Activated naive CD4-positive, alpha-beta T cell treated with anti-CD3 and anti-CD28 coated beads, Interleukin-2, amount 10 ng/mL, durations not matched to agents 7 days and 5 days (primary cell): ENCODE measurements at places on chromosomes 1 and 21.

DNA sequence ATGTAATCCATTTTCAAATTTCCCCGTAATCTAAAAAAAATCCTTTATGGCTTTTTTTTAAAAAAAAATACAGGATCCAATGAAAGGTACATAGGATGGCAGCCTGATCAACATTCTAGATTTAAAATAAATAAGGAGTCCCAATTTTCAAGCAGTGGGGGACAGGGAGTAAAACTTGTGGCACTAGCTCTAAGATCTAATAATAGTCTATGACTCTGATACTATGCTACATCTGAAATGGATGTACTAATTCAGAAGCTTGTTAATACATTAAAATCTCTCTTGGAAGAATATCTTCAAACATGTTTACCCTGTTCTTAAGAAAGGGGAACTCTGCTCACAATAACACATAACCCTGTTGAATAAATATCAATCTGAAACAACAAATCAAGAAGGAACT lies 8.5 kb downstream of the DIPK1A start:
- DNase-seq = no peak

GRCh38 chr1:54339126-54339525 lies 67.1 kb downstream of the SSBP3 start:
- no peak for DNase-seq

DNA sequence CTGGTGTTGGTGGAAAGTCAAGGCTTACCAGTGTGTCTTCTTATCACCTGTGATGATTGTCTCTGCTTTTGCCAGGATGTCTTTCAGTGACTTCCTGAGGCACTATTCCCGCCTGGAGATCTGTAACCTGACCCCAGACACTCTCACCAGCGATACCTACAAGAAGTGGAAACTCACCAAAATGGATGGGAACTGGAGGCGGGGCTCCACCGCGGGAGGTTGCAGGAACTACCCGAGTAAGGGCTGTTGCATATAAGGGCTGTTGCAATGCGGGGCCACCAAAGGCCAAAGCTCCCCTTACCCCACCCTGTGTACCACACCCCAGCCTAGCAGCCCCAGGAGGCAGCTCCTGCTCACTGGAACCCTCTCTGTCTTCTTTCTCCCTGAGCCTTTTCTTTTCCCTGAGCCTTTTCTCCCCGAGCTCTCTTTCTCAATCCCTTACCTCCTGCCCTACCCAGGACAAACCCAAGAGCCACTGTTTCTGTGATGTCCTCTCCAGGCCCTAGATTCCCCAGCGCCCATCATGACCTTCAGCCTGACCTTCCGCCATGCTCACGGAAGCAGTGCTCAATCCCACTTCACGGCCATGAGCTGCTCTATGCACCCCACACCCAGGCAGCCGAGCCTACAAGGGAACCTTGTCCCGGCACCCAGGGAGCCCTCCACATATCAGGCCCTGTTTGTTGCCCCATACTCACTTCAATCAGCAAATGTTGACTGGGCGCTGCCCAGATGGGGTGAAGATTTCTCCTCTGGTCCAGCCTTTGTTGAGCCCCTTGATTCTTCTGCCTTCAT lies 40.6 kb downstream of the CAPN2 start:
- no peak for DNase-seq

- DNase-seq = no peak
Observed at GRCh38 chr1:230453377-230453776, 27.2 kb upstream of the PGBD5 start.

GRCh38 chr1:175232335-175232734 lies 39.8 kb upstream of the KIAA0040 start:
- no peak for DNase-seq

DNA sequence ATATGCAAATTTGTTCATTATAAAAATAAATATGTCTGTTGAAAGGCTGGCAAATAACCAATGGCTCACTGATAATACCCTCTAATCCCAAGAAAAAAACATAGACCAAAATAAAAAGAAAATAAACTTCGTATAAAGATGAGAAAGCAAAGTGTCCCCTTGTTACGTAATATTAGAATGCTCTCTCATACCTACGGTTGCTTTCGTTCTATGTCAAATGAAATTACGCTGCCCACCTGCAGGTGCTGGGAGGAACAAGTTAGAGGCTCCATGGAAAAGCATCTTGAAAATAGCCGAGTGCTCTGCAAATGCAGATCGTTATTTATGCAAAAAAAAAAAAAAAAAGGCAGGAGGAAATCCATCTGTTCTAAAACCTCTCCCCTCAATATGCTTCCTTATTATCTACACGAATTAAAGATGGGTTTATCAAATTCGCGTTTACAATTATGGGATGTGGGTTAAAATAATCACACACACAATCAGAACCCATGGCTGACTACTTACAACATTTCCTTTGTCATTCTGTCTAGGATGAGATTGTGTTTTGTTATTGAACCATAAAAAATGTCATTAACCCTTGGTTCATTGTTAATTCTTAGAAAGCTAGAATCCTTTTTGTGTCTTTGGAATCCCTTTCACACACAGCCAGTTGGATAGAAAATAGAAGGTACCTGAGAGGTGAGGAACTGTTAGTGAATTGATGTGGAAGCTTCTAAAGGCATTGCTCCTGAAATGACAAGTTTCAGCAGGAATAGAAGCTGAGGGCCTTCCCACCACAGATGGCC lies 268.6 kb downstream of the SETD4 start:
- no peak for DNase-seq

DNA sequence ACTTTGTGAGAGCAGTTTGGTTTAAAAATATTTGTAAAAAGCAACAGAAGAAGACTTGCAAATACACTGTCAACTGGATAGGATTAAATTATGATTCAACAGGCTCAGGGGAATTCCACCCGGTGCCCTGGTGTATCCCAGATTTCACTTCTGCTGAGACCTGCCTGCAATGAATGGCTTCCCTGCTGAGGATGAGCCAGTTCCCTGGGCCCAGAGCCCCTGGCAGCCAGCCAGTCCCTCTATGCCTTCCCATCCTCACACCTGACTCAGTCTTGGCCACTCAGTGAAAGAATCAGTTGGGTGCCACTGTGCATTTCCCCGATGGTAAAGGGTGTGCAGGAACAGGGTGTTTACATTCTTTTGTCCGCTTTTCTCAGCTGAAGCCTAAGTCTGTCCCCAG lies 64.4 kb downstream of the KCTD3 start:
- DNase-seq = no peak

DNA sequence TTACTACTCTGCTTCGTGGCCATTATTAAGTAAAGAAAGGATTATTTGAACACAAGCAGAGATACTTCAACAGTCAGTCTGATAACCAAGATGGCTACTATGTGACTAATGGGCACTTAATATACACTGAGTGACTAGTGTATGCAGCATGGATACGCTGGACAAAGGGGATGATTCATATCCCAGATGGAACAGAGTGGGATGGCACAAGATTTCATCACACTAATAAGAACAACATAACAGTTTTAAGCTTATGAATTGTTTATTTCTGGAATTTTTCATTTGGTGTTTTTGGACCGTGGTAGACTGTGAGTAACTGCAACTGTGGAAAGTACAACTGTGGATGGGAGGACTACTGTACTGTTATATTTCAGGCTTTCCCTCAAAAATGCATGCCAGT lies 9.4 kb downstream of the ZCCHC17 start:
- no peak for DNase-seq

DNA sequence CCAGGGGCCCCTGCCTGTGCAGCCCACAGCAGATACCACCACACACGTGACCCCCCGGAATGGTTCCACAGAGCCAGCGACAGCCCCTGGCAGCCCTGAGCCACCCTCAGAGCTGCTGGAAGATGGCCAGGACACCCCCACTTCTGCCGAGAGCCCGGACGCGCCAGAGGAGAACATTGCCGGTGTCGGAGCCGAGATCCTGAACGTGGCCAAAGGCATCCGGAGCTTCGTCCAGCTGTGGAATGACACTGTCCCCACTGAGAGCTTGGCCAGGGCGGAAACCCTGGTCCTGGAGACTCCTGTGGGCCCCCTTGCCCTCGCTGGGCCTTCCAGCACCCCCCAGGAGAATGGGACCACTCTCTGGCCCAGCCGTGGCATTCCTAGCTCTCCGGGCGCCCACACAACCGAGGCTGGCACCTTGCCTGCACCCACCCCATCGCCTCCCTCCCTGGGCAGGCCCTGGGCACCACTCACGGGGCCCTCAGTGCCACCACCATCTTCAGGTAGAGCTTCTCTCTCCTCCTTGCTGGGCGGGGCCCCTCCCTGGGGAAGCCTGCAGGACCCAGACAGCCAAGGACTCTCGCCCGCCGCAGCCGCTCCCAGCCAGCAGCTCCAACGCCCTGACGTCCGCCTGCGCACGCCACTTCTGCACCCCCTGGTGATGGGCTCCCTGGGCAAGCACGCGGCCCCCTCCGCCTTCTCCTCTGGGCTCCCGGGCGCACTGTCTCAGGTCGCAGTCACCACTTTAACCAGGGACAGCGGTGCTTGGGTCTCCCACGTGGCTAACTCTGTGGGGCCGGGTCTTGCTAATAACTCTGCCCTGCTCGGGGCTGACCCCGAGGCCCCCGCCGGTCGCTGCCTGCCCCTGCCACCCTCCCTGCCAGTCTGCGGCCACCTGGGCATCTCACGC lies 51.0 kb downstream of the COL18A1 start:
- no peak for DNase-seq

DNA sequence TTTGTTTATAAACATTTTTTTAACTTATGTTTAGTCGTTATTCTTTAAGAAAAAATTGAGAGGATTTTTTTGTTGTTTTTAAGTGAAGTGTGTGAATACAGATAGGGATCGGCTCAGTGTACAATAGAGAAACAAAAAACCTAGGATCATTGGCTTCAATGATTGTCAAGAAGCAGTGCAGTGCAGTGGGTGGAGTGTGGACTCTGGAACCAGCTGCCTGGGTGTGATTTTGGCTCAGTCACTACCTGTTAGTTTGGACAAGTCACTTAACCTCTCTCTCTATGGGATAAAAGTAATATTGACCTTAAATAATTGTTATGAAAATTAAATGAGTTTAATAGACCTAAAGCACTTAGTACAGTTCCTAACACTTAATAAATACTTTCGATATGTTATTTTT lies 41.3 kb downstream of the SCCPDH start:
- no peak for DNase-seq

- no peak for DNase-seq
Observed at GRCh38 chr1:20477348-20478056, 8.5 kb downstream of the CAMK2N1 start.

- no peak for DNase-seq
Observed at GRCh38 chr1:104780470-104781078, 1030.9 kb downstream of the AMY1C start.

DNA sequence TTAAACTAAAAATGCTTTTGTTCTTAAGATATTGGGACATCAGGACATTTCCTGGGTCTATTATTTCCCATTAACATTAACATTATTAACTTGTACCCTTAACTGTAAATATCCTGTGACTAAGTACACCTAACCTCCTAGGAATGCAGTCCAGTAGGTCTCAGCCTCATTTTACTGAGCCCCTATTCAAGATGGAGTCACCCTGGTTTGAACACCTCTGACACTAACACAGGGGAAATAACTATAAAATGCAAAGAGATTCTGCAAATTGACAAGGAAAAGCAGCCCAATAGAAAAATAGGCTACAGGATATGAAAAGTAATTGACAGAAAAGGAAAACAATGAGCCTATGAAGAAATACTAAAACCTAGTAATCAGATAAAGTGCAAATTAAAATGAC lies 11.6 kb upstream of the NCMAP start:
- DNase-seq = no peak

GRCh38 chr21:25304611-25305010 lies 302.7 kb downstream of the MRPL39 start:
- DNase-seq = no peak

DNA sequence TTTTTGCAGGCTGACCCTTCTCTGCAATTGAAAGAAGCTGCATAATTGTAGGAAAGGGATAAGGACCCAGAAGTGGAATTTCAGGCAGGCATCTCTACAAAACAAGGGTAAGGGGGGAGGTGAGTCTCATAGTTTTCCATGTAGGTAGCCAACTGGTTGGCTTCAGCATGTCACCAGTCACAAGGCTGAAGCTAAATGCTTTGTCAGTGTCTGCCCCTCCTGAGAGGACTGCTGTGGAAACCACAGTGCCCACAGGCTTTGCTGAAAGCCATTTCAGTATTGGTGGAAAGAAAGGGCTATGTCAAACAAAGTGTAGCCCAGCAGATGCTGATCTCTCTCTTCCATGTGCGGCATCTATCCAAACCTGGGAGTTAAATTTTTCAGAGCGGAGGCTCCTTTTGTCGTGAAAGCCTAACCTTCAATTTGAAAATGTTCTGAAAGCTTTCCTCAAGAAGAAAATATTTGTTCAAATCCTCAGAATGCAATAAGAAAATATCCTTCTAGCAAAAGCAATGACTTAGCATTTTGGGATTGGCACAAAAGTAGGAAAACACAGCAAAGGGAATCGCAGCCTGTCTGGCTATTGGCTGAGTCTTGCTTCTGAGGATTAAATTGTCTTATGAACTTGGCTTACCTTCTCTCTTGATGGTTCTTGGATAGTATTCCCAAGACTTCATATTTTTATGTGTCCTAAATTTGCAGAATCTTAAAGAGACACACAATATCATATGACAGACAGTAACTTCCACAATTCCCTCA lies 591.7 kb downstream of the PLPP3 start:
- no peak for DNase-seq

DNA sequence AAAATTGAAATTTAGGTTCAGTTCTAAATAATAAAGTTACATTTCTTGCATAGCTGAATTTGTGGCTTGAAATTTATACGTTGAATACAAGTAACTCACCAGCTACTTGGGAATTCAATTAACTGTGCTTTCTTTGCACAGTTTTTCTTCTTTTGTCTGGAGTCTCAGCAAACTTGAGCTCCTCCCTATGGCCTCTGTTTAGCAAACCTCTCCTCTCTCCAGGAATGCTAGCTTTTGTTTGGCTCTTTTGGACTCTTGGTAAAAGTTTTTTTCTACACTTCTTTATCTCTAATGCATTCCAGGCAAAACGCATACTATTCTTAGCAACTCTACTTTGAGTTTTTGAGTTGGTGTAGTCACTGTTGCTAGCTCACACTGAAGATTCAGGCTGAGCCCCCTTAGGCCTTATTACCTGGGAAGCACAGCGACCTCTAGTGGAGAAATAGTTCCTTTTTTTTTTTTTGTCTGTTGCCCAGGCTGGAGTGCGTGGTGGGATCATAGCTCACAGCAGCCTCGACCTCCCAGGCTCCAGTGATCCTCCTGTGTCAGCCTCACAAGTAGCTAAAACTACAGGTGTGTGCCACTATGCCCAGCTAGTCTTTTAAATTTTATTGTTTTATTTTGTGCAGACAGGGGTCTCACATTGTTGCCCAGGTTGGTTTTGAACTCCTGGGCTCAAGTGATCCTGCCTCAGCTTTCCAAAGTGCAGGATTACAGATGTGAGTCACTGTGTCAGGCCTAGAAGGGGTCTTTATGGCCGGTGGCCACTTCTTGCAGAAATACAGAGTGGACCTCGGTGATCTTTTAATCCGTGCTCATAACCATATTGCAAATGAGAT lies 61.7 kb downstream of the CASQ2 start:
- no peak for DNase-seq

GRCh38 chr1:37795340-37796125 lies 1.9 kb downstream of the MANEAL start:
- peak; percentile 72 for DNase-seq

DNA sequence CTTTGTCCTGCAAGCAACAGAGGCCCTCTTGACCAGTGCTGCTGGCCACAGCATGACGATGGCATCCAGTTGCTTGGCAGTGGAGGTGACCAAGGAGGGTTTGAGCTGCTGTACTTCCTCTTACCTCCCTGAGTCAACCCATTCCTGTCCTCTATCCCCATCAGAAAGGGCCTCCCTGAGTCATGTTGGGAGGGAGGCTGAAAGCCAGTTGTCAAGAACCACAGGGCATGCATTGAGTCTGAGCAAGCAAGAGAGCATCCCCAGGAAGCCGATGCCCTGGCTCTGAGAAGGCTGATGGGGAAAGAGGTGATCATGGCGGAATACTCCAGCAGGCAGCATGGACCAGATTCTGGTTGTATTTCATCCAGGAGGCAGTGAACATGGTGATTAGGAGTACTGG lies 69.6 kb downstream of the LACTBL1 start:
- no peak for DNase-seq
